ENCODE measurements at places on chromosomes 6 and 20. TPM values are rescaled to one million over a fixed set of nuclear protein-coding genes. Genes with fewer than 3 reads are reported as not detected.

- no peak for DNase-seq
Observed at GRCh38 chr6:84408028-84408427, 180.6 kb upstream of the CEP162 start.

DNA sequence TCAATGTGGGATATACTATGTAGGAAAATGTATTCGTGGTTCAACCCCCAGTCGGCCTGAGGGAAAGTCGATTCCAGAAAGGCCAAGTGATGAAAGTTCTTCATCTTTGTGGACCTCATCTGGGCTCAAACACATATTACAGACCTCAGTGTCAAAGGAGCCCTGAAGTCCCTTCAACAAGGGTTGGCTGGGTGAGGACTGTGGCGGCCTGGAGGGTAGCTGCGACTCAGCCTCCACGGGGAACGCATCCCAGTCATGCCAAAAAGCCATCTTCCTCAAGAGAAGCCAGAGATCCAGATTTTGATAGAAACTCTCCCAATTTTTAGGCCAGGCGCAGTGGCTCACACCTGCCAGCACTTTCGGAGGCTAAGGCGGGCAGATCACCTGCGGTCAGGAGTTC, 158.6 kb upstream of the PTPN1 start:
- no peak for DNase-seq

GRCh38 chr20:11451793-11452291, 465.9 kb upstream of the BTBD3 start:
- DNase-seq: peak; percentile 71

DNA sequence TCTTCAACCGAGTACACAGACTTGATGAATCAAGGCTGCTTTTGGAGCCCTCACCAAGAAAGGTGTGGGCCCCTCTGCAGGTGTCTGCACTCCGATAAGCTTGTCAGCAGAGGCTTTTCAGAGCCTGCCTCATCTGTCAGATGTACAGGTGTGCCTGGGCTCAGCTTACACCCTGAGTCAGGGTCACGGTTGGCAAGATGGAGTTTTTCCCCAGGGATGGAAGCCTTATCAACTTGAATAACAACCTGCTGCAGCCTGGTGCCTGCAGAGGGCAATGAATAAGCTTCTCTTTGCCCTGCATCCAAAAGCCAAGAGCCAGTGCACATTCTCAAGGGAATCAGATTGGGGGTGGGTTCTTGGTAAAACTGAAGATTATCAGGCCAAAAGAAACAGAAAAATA, 427.1 kb downstream of the CD83 start:
- no peak for DNase-seq

DNA sequence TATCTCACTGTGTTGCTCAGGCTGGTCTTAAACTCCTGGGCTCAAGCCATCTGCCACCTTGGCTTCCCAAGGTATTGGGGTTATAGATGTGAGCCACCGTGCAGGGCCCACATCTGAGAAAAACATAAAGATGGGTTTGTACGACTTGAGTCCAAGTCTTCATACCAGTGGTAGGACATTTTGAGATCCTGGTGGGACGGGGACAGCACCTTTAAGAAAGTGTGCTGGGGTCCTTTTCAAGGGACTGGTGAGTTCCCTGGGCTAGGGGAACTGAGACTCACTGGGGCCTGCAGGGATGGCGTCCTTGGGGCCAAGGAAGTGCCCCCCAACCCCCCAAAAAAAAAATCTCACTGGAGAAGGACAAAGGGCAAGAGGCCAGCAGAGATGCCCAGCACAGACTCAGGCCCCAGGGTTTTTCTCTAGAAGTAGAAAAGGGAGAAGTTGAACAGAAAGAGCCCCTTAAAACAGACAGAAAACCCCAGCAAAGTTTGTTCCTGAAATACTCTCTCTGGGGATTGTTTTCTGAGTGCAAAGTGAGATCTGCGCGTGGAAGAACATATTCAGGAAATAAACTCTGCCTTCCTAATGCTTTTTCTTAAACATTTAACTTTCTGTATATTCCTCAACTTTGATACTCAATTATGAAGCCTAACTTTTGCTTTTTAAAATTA, 10.7 kb downstream of the OSBPL2 start:
- DNase-seq: no peak

GRCh38 chr20:2755451-2756055, 44.9 kb downstream of the CPXM1 start:
- DNase-seq: no peak

DNA sequence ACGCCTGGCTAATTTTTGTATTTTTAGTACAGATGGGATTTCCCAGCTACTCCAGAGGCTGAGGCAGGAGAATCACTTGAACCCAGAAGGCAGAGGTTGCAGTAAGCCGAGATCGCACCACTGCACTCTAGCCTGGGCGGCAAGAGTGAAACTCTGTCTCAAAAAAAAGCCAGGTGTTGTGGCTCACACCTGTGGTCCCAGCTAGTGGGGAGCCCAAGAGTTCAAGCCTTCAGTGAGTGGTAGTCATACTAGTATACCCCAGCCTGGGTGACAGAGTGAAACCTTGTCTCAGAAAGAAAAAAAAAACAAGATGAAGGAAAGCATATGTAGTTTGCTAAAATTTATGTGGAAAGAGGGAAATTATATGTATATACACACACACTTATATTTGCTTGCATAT, 20.0 kb upstream of the POU5F1 start:
- DNase-seq: no peak

- DNase-seq: peak; percentile 82
Observed at GRCh38 chr6:25652007-25652515, at the start of gene SCGN. Gene SCGN, plus strand, starts transcription at chr6:25652215. Its CDS starts 189 bp downstream, at chr6:25652404.

DNA sequence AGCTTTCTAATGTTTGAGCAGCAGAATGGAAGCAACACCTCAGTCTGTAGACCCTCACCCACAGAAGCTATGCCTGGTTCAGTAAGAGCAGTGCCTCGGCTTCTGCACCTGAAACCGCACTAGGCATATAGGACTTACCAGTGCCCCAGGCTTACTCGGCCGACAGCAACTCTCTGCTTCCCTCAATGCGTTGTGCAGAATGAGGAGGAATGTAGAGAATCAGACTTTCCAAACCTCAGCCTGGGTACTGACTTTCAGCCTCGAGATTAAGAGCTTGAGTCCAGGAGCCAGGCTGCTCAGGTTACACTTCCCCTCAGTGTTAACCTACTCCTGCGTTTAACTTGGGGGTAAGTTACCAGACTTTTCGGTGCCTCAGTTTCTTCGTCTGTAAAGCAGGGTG, 8.6 kb downstream of the EYA2 start:
- no peak for DNase-seq

DNA sequence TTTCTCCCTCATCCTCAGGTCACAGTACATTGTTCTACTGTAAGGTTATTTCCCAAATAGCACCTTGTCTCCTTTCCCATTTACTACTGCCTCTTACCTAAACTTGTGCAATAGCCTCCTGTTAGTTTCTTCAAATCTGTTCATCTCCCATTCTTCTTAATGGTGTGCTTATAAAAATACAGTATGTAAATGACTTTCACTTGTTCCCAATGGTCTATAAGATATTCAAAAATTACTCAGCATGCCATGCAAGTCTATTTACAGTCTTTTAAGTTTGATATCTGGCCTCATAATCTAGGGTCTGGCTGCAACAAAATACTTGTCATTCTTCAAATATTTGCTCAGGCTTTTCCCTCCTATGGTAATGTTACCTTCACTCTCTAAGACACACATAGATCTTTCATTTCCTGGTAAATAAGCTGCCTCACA, 31.5 kb upstream of the RHAG start:
- DNase-seq: no peak

GRCh38 chr6:70389261-70389660, 24.0 kb upstream of the FAM135A start:
- DNase-seq: no peak

DNA sequence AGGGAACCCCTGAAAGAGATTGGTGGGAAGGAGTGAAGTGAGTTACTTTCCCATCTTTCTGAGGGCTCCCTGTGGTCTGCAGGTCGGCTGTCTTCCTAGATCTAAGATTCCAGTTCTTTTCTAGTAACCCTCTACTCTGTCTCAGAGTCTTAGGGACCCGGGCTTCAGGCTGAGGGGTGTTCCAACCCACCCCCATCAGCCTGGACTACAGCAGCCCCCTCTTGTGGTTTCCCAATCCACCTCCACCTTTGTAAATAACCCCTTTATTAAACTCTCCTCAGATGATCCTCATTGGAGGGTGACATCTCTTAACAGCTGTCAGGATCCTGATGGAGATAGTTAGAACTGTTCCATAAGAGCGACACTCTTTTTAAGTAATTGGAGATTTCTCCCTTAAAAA, 300.4 kb downstream of the LRFN2 start:
- DNase-seq: no peak

GRCh38 chr20:11766961-11767360, 150.7 kb upstream of the BTBD3 start:
- peak; percentile 36 for DNase-seq

DNA sequence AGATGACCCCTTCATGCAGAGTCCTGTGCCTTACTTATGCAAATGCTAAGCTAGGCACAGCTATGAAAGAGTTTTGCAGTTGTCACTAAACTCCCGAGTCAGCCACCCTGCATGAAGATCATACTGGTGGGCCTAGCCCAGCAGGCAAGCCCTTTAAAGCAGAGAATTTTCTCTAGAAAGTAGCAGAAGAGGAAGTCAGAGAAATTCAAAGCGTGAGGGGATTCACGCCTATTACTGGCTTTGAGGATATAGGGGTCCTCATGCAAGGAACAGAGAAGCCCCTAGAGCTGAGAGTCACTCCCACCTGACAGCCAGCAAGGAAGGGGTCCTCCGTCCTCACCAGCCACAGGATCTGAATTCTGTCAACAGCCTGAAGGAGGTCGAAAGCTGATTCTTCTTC, 54.6 kb downstream of the MYB start:
- no peak for DNase-seq

DNA sequence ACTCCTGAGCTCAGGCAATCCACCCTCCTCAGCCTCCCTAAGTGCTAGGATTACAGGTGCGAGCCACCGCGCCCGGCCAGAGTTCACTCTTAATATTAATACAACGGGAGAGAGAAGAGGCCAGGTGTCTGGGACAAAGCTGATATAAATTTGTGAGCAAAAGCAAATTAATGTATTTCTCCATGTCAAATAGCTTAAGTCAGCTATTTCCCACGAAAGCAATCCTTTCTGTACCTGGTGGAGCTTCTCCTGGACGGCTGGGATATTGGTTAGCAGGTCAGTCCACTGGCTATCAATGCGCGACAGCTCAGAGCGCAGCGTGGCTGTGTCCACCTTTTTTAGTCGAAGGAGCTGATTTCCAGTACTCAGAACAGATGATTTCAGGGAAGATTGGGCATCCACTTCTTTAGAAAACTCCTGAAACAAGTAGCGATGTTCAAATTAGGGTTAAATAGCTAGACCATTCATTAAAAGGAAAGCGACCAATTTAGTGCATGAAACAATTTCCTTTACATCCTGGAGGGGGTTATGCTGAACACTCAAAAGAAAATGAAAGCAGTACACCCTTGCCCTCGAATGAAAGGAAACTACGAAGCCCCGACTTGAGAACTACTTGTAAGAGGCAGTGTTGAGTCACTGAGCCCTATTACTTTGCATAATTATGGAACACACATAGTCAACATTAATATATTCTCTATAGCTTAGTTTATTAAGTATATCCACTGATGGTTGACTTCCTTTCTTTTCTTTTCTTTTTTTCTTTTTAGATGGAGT, 403.4 kb downstream of the SYNE1 start:
- DNase-seq: no peak

DNA sequence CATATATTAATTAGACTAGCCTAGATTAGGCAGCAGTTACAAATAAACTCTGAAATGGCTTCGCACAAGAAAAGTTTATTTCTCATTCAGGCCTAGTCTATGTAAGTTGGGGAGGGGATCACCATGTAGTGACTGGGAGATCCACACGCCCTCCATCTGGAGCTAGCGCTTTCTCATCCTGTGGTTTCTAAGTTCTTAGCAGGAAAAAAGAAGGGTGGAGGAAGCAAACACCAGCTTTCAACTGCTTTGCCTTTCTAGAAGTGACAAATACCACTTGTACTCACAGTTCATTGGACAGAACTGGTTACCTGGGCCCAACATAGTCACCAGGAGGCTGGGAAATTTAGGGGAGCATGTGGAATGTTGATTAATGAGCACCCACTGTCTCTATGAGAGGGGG, 46.6 kb downstream of the NDUFAF5 start:
- no peak for DNase-seq

DNA sequence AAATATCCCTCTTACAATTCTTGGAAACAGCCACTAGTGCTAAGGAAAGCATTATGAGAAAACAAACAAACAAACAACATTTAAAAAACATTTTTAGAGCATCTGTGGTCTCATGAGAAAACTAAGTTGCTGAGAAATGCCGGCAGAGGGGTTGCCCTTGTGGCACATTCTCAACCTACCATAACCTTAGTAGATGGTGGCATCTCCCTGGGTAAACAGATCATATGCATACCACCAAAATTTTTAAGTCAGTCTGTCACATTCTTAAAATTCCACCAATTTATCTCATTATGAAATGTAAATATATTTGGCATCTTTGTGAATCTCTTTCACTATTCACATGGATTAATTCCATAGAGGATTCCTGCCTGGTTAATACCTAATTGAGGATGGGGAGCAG, 575.7 kb upstream of the MARCKS start:
- DNase-seq: no peak

GRCh38 chr6:106066989-106067388, 19.1 kb upstream of the PRDM1 start:
- DNase-seq: no peak

DNA sequence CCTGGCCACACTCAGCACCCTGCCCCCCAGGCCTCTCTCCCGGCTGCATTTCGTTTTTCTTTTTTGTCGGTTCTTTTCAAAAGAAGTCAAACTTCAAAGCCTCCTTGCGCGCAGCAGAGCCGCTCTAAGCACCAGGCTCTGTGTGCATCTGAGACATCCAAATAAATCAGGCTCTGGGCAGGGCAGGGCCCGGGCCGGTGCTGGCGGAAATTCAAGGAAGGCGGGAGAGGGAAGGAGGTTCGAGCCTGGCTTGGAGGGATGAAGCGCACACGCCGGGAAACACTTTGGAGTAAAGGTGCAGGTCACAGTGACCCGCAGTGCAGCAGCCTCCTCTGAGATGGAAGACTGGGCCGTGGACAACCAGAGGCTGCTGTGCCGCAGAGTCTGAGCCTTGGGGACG, 5.8 kb downstream of the GATA5 start:
- DNase-seq: no peak

- peak; percentile 61 for DNase-seq
Observed at GRCh38 chr20:37406010-37406998, 60.4 kb downstream of the SRC start.

DNA sequence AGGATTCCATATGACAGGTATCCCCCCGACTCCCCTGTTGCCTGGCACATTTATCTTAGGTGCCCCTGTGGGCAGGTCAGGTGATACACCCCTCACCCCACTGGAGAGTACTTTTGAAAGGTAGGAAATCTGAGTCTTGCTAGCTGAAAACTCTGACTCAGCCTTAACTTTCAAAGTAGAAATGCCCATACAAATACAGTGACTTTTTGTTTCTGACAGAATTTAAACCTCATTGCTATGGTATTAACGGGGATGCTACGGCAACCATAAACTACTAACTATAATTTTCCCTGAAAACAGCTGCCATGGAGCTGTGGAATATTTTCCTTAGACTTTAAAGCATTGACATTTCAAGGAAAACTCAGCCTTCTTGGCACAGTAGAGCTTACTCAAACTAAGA, 536.0 kb downstream of the RFPL4B start:
- peak; percentile 73 for DNase-seq

GRCh38 chr6:106757267-106757666, 127.9 kb downstream of the QRSL1 start:
- no peak for DNase-seq

Gene BANF2
- not detected for total RNA-seq

Gene NRN1
- 23.9 TPM for total RNA-seq

Gene TAGAP
- 0.66 TPM for total RNA-seq

Gene LPA
- total RNA-seq: not detected

Gene BTN1A1
- 0.04 TPM for total RNA-seq

Gene DACT2
- 2.0 TPM for total RNA-seq

Measured in muscle of leg (tissue), 16 donors.